ENCODE measurements at places on chromosomes 2 and 18.

DNA sequence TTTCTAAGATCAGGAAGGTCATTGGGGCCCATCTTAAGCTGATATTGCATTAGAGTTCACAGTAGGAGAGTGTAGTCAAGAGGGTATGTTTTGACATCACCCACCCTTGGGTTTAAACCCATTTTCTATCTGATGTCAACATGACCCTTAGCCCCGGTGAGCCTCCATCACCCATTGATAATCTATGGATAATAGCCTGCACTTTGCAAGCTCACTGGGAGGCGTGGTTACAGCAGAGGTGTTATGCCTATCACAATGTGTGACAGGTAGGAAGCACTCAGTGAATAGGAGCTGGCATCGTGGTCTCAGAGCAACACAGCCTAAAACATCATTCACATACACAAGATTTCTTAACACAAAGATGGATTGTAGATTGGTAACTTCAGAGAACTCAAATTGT lies 21.3 kb downstream of the IL18RAP start:
- DNase-seq, result no peak

GRCh38 chr2:64013053-64013452 lies 6.2 kb downstream of the VPS54 start:
- no peak for DNase-seq

DNA sequence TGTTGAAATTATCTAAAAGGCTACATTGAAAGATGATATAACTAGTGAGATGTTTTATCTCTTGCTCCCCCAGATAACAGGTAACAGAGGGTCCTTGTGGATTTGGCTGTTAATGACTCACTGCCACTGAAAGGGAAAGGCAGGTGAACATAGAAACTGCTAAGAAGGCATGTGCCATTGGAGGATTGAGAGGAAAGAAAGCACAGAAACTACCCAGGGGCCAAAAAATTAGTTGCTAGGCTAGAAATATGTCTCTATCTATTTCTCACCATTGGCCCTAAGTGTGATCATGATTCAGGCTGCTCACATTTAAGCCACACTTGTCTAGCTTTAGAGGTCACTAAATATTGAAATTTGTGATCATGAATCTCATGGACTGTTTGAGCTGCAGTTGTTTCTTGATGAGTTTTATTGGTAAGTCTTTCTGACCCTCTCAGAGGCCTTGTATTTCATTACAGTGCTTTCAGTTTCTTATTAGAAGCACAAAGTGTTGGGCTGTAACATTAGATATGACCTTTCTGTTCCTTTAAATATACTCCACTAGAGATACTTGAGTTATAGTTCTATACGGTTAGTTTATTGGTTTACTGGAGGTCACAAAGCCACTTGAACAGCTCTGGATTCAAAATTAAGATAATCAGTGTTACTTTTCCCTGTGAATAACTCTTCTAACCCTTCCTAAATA lies 26.2 kb downstream of the NAB1 start:
- DNase-seq, result no peak

DNA sequence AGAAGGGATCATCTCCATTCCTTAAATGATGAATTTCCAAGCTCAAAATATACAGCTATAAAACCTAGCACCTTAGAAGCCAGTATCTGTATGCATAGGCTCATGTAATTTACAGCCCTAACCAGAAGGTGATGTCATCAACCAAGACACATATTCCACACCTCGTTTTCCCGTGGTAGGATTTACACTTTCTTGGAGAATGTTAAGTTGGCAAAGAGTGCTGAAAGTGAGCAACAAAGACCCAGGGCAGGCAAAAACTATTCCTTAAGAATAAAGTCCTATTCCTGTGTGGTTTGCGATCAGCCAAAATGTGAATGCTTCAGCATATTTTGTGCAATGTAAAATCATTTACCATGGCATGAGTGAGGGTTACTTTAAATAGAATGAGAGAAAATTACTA lies 247.1 kb downstream of the OSR1 start:
- no peak for DNase-seq

- no peak for DNase-seq
These were observed 180.0 kb downstream of the GLI2 start for GRCh38 chr2:120915670-120916069.

DNA sequence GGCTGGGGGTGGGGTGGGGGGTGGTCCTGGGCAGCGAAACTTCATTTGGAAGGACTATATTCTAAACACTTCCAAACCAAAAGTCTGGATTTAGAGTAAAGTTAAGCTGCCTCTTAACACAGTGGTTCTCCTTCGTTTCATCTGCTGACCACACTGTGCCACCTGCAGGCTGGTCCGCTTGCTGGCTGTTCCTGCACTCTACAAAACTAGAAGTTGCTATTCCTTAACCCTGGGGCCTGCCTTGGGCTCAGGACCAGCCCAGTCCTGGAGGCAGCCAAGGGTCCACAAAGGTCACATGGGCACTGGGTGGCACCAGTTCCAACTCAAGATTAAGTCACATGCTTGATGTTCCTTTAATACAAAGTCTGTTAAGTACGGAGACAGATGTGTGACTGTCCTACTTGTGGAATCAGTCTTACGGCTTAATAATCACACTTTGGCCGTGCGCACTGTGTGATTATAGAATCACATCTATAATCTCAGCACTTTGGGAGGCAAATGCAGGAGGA lies 195.4 kb downstream of the FAM210A start:
- DNase-seq, result no peak

- no peak for DNase-seq
These were observed 52.5 kb downstream of the USP40 start for GRCh38 chr2:233513953-233514655.

GRCh38 chr2:9708683-9709538 lies 78.1 kb upstream of the YWHAQ start:
- DNase-seq, result no peak

GRCh38 chr2:25230948-25231311 lies 62.5 kb upstream of the POMC start:
- DNase-seq, result no peak

DNA sequence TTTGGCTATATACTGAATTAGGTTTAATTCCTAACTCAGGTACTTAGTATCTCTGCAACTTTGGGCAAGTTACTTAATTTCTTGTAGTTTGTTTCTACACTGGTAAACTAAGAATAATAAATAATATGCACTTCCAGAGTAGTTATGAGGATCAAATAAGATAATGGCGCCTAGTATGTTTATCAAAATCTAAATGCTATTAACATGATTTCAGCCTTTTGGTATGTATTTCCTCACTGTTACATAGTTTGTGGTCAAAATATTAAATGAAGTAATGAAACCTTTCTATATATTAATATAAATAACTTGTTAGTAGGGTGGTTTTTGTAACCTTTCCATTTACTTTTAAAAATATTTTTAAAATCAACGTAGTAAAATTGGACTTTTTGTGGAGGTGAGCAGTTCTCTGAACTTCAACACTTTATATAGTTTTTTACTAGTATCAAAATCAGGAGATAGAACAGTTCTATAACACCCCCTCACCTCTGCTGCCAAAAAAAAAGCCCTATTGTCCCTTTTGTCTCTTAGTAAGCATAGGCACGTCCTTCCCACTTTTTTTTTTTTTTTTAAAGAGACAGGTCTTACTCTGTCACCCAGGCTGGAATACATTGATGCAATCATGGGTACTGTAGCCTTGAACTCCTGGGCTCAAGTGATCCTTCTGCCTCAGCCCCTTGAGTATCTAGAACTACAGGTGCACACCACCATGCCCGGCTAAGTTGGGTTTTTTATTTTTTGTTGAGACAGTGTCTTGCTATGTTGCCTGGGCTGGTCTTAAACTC lies 44.8 kb downstream of the RAB3GAP1 start:
- DNase-seq, result no peak

All from right renal pelvis (tissue), 4 donors.